ENCODE measurements at places on chromosomes 1 and 21. TPM values are rescaled to one million over a fixed set of nuclear protein-coding genes. Genes with fewer than 3 reads are reported as not detected.

Gene SPRR1B
- not detected for total RNA-seq

Gene CYP4A22
- total RNA-seq = not detected

Gene S100A9
- not detected for total RNA-seq

Gene KLHDC7A
- total RNA-seq = not detected

Gene RGS8
- total RNA-seq = not detected

Gene MAN1C1
- total RNA-seq = 4.8 TPM

Gene GPR157
- 4.3 TPM for total RNA-seq

Gene ANGPTL7
- not detected for total RNA-seq
